ENCODE measurements at places on chromosomes 1 and 21. TPM values are rescaled to one million over a fixed set of nuclear protein-coding genes. Genes with fewer than 3 reads are reported as not detected.

IL23R gene
- total RNA-seq: not detected

CFH gene
- total RNA-seq: 20.0 TPM

KCNK2 gene
- 2.8 TPM for total RNA-seq

SLC30A10 gene
- total RNA-seq: 2.1 TPM

RAD54L gene
- 15.3 TPM for total RNA-seq

DDAH1 gene
- 18.2 TPM for total RNA-seq

ADARB1 gene
- 2.9 TPM for total RNA-seq

OPRD1 gene
- total RNA-seq: under 0.01 TPM

ANGPTL3 gene
- total RNA-seq: not detected

RNF186 gene
- total RNA-seq: not detected

PTPN7 gene
- total RNA-seq: not detected

HSD3B1 gene
- not detected for total RNA-seq
